ENCODE measurements at places on chromosomes 6 and 20.

- DNase-seq = no peak
These were observed 20.6 kb upstream of the RIMS4 start for GRCh38 chr20:44830995-44831394.

DNA sequence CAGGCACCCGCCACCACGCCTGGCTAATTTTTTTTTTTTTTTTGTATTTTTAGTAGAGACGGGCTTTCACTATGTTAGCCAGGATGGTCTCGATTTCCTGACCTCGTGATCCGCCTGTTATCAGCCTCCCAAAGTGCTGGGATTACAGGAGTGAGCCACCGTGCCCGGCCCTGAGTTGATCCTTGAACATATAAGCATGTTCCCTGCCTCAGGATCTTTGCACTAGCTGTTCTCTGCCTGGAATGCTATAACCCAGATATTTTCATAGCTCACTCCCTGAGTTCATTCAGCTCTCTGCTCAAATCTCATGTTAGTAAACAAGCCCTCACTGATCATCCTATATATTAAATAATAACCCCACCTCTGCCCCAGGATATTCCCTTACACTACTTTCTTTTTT is 9.0 kb upstream of the DLK2 start:
- DNase-seq = no peak

- no peak for DNase-seq
These were observed 292.5 kb downstream of the FARS2 start for GRCh38 chr6:5553767-5554166.

GRCh38 chr6:24763578-24763977 is 11.2 kb upstream of the GMNN start:
- no peak for DNase-seq

DNA sequence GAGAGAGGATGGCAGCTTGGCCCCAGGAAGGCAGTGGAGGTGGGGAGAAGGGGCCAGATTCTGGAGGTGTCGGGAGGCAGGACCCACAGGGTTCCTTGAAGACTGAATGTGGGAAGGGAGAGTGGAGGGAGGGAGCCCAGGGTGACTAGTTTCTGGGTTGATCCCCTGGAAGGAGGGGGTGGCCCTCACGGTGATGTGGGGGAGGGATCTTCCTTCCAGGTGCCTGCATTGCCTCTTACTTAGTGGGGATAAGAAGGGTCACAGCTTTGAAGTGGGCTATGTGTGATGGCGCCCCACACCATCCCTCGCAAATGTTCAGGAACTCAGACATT is 26.7 kb downstream of the VSTM2L start:
- no peak for DNase-seq

DNA sequence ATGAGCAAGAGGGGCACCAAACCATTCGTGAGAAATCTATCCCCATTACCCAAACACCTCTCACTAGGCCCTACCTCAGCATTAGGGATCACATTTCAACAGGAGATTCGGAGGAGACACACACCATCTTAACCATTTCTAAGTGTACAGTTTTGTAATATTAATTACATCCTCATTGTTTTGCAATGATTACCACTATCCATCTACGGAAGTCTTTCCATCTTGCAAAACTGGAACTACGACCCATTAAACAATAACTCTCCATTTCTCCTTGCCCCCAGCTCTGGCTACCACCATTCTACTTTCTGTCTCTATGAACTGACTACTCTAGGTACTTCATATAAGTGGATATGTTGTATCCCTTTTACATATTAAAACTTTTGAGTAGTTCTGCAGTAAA is 20.1 kb downstream of the ACOT13 start:
- DNase-seq = no peak

DNA sequence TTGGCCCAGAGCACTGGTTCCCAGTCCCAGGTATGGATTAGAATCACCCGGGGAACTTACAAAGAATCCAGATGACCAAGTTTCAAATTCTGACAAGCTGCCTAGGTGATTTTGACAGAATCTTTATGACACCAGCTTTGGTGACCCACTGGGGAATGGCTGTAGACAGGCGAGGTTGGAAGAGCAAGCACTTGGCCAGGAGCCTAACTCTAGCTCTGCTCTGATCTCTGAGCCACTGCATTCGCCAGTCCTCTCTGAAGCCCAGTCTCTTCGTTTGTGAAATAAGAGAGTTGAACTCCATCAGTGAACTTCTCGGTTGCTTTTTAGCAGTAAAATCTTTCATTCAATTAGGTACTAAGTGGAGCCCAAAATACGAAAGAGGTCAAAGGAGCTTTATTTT is 161.2 kb downstream of the VEGFA start:
- DNase-seq = no peak

- DNase-seq = no peak
These were observed 50.1 kb downstream of the EDN3 start for GRCh38 chr20:59350330-59351156.

DNA sequence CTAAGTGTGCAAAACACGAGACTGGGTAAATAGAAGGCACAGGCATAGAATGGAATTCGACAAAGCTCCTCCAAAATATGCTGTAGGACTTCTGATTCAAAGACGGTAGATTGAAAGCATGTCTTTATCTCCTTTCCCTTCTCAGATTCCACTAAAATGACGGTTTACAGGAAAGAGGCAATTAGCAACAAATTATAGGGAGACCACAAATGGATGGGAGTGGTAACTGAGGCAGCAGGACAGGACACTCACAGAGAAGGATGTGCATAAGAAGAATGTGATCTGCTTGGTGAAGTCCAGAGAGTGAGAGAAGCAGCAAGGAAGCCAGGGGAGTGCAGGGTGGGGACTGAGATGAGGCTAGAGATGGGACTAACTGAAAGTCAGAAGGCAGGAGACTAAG is 113.4 kb upstream of the MRPS10 start:
- DNase-seq = no peak

- no peak for DNase-seq
These were observed 278.9 kb downstream of the PHACTR1 start for GRCh38 chr6:12995419-12995818.

DNA sequence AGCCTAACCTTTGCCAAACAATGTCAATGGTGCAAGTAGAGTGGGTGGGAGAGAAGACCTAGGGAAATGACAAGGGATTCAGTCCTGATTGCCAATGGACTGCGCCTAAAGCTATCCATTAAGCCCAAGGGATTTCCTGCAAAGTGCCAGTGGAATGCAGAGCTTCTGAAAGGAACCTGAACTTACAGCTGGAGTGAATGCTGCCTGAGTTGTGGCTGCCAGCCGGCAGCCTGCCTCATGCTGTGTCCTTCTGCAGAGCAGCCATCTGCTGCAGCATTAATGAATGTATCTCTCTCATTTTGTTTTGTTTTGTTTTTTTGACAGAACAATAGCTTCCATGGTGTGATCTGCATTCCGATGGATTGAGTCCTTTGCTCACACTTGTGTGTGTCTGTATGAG is 44.7 kb downstream of the SLC35F1 start:
- peak; percentile 81 for DNase-seq

DNA sequence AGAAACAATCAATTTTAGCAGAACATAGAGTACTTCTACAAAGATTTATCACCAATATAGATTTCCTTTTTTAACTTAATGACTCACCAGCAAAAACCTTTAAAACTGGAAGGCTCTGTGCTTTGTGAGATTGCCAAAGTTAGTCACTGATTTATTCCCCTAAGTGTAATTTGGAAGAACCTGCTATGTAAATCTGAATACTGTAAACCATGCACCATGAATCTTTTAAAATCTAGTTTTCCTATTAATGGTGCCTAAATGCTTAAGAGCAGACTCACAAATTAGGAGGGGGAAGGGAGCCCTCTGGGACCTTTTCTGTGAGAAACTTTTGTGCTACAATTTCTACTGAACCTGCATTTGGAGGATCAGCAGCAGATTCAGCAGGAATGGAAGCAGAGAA is 57.8 kb upstream of the PNRC1 start:
- DNase-seq = no peak

DNA sequence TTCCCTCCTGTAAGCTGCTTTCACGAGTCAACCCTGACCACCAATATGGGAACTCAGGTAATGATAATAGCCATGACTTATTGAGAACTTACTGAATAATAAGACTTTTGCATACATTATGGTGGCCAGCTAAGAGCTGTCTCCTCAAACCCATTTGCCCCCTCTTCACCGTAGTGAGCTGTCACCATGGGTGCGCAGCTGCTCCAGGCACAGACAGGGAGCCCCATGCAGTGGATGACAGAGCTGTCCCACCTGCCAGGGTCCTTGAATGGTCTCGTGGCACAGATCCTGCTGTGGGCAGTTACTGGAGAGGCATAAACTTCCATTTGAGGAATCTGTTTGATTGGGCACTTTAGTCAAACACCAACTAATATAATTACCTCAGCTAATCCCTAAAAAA is 1.9 kb downstream of the SLC22A16 start:
- no peak for DNase-seq

GRCh38 chr6:82861121-82861520 is 204.5 kb downstream of the UBE3D start:
- no peak for DNase-seq

DNA sequence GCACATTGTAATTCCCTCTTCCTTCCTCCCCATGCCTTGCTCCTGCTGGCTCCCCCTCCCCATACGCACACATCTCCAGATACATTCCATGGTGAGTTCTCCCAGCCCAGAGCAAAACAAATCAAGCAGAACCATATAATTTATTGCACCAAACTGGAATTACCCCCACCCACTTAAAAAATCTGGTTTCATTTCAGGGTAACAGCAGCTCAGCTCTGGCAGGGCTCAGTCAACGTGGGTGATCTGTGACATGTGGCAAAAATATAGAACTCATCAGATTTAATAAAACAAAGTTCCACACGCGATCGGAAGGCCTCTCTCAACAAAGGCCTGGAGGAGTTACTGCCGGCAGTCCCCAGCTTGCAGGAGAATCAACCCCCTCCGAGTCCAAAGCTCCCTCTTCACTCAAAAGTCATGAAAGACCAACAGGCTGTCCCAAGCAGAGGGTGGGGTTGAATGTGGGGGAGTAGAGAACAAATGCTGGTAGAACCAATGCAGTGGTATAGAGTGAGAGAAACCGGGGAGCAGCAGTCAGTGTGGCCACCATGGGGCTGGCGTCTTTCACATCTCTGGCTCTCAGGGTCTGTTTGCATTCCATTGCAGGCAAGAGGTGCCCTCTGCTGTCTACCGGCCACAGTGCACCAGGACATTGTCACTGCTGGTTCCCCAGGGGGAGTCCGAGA is 323.3 kb upstream of the NT5E start:
- DNase-seq = peak; percentile 82

DNA sequence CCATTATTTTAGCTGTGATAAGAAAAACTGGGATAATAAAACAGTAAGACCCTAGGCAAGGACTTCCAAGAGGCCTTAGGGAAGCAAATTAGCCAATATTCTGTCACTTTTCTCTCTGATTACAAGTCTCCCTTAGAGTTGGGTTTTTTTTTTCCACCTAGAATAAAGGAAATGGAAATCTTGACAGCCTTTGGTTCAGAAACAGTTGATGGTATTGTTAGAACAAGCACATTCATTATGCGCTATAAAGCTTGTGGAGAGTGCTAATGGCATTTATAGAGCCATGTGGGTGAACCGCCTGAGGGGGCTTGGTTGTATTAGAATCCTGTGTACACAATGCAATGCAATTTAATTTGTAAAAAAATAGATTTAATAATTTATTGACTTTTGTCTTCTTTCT is 88.9 kb upstream of the OGFRL1 start:
- no peak for DNase-seq

DNA sequence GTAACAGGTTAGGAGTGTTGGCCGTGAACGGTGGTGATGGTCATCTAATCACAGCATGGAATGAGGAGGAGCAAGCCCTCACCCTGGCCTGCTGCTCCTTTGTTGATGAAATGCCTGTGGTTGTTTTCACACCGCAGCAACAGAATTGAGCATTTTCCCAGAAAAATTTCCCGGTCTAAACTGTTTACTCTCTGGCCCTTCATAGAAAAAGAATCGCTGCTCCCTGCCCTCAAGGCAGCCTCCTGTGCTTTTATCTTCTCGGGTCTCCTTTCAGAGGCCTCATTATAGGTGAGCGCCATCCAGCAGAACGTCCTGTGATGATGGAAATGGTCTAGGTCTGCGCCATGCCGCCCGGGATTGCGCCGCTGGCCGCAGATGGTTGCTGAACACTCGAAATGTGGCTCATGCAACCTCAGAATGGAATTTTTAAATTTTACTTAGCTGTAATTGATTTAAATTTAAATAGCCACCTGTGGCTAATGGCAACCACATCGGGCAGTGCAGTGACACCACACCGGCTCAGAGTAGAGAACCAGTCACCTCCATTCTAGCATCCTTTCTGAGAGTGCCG is 30.2 kb downstream of the PHACTR3 start:
- DNase-seq = no peak

DNA sequence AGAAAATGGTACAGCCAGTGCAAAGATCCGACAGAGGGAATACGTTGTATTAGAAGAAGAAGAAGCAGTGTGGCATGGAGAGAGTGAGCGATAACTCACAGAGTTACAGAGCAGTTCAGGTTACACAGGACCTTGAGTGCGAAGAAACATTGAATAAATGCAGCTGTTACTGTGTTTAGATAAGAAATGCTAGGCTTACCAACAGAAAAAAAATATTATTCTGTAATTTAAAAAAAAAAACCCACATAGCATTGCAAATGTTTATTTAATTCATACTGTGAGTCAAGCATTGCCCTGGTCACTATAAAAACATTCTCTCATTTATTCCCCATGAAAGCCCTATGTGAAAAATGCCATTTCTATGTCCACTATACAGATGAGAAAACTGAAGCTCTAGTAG is 373.4 kb upstream of the EPHA7 start:
- no peak for DNase-seq

DNA sequence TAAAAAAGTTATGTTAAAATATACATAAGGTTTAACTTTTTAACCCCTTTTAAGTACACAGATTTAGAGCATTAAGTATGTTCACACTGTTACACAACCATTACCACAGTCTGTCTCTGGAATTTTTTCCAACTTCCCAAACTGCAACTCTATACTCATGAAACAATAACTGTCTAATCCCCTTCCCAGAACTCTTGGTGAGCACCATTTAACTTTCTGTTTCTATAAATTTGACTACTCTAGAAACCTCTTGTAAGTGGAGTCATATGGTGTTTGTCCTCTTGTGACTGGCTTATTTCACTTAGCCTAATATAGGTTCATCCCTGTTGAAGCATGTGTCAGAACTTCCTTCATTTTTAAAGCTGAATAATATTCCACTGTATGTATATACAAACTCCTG is 98.1 kb downstream of the MAP3K7 start:
- no peak for DNase-seq

DNA sequence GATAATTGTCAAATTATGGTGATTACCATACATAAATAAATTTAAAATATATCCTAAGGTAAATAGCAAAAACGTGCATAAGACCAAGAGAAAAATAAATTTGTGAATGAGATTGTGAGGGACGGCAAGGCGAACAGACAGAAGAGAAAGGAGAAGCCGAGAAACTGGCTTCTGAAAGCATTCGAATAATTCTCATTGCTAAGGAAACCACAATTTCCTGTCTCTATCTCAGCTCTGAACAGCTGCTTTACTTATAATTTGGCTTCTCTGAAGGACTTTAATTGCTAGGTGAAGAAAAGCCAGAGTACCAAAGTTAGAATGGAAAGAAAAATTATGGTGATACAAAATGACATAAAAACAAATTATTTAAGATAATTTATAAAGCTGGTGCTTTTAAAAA is 79.0 kb upstream of the RGS17 start:
- no peak for DNase-seq

GRCh38 chr6:122571888-122572287 is 38.3 kb upstream of the PKIB start:
- no peak for DNase-seq
